ENCODE measurements at places on chromosomes 6 and 20.

- no peak for DNase-seq
Measured at GRCh38 chr6:160421854-160422253, 73.7 kb downstream of the SLC22A3 start.

- peak; percentile 76 for DNase-seq
Measured at GRCh38 chr6:39430871-39431523, 108.5 kb upstream of the KCNK16 start.

GRCh38 chr20:12072954-12073264 is 155.2 kb downstream of the BTBD3 start:
- no peak for DNase-seq

DNA sequence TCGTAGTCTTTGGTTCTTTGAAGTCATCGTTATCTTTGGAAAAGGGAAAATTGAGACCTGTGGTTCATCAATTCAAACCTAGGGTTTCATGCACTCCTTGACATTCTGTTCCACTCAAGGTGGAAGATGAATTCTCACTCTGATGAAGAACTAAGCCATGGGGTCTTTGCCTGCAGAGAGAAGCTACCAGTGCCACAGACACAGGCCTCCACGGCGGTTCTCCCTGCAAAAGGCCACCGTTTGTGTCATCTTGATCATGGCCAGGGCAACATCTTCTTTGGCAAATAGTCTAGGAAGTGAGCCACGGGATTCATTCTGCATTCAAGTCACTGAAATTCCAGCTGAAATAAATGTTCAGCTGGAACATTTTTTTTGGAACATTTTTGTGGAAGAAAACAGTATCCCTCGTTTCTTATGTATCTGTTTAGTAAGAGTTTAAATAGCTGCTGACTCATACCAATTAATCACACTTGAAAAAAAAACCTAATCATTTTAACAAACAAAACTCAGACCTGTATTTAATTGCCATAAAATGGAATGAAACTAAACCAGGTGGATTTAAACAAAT is 206.0 kb upstream of the FOXQ1 start:
- no peak for DNase-seq

DNA sequence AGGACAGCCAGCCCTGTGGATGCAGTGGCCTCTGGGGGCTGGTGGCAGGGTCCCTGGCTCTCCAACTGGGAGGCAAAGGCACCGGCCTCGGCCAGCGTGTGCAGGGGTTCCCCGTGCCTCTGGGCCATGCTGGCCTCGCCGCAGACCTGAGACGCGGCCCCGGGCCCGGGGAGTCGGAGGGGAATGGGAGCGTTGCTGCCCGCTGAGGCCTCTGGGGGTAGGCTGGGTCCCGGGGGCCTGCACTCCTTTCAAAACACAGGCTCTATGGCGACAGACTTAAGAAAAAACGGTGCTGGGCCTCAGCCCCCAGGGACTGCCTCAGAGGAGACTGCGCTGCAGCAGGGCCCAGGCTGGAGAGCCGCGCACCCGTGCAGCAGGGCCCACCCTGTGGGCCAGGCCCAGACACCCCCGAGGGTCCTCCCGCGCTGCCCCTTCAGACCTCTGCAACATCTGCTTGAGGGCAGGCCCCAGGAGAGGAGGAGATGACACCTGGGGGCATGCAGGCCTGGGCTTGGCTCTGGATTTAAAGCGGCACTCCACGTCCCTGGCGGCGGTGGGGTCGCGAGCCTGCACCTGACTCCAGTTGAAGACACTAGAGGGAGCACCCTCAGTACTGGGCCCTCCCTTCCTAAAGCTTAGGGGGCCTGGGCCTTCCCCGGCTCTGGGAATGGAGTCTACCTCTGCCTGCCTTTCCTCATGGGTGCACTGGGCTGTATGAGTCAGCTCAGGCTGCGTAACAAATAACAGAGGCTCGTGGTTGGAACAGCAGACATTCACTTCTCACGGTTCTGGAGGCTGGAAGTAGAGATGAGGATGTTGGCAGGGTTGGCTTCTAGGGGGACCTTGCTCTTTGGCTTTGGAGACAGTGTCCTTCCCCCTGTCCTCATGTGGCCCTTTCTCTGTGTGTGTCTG is 117.4 kb upstream of the RPS6KA2 start:
- DNase-seq = no peak

DNA sequence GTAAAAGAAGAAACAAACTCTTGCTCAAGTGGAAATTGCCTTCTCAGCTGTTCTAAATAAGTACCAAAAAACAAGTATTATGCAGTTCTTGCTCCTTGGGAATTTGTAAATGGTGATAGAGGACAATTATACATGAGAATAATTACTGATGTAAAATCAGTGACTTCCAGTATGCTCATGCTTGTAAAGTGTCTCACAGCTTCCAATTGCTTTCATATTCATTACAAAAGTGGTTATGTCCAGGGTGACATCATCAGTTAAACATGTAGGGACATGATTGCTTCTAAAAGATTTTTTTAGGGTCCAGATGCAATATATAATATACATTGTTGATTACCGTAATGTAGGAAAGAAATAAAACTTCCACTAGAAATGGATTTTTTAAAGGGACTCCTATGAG is 122.8 kb upstream of the B3GAT2 start:
- DNase-seq = no peak

DNA sequence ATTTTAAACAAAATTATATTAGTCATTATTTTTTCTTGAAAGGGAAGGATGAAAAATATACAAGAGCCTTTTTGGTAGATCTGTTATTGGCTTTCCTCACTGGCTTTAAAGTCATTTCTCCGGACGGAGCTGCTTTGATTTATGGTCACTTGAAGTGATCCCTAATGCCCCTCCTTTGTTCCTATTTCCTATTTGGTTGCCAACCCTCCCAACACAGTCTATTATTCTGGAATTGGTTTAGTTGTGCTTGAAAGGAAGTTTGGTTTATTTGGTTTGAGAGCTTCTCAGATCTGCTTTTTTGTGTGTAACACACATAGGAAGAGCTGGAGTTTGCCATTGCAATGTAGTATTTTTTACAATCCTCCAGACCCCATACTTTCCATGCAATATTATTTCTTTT is 347.9 kb downstream of the RFPL4B start:
- no peak for DNase-seq

DNA sequence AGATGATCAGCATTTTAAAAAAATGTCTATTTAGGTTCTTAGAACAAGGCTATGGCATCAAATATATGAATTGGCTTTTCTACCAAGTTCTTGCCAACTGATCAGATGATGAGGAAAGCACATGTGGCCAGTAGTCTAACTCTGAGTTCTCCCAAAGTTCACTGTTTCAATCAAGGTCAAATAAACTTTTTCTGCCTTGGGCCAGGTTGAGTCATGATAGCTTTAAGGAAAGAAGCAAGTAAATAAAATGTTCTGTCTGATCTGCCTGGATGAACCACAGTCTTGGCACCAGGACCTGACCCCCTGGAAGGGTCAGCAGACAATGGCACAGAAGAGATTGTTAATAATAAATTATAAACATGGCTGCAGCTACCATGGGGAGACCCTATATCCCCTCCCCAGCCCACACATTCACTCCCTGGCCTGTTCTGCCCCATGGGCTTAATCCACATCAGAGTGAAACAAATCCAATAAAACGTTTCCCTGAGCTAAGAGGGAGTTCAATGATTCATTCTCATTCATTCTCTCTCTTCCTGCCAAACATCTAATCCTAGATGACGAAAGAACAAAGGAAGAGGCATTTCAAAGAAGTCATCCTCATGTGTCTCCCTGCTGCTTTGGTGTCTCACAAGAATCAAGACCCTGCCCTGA is 661.6 kb downstream of the DHX35 start:
- DNase-seq = no peak

- no peak for DNase-seq
Measured at GRCh38 chr6:151499551-151499950, 5.7 kb downstream of the CCDC170 start.

- no peak for DNase-seq
Measured at GRCh38 chr6:5979650-5980420, 26.9 kb downstream of the NRN1 start.

GRCh38 chr20:62984666-62985443 is 21.9 kb downstream of the BHLHE23 start:
- peak; percentile 86 for DNase-seq

GRCh38 chr6:89270951-89271721 is 44.0 kb downstream of the GABRR2 start:
- peak; percentile 59 for DNase-seq

- no peak for DNase-seq
Measured at GRCh38 chr20:1857466-1857865, 37.7 kb upstream of the SIRPA start.

- peak; percentile 86 for DNase-seq
Measured at GRCh38 chr6:27902335-27903314, 9.6 kb downstream of the OR2B2 start.

- no peak for DNase-seq
Measured at GRCh38 chr6:92767101-92767500, 652.3 kb downstream of the EPHA7 start.

- no peak for DNase-seq
Measured at GRCh38 chr6:83092756-83093399, 25.4 kb downstream of the DOP1A start.

GRCh38 chr6:40933864-40934263 is 105.2 kb downstream of the UNC5CL start:
- DNase-seq = no peak

- no peak for DNase-seq
Measured at GRCh38 chr6:71510856-71511255, 222.2 kb downstream of the OGFRL1 start.

- no peak for DNase-seq
Measured at GRCh38 chr6:14704383-14705271, 541.2 kb upstream of the JARID2 start.

DNA sequence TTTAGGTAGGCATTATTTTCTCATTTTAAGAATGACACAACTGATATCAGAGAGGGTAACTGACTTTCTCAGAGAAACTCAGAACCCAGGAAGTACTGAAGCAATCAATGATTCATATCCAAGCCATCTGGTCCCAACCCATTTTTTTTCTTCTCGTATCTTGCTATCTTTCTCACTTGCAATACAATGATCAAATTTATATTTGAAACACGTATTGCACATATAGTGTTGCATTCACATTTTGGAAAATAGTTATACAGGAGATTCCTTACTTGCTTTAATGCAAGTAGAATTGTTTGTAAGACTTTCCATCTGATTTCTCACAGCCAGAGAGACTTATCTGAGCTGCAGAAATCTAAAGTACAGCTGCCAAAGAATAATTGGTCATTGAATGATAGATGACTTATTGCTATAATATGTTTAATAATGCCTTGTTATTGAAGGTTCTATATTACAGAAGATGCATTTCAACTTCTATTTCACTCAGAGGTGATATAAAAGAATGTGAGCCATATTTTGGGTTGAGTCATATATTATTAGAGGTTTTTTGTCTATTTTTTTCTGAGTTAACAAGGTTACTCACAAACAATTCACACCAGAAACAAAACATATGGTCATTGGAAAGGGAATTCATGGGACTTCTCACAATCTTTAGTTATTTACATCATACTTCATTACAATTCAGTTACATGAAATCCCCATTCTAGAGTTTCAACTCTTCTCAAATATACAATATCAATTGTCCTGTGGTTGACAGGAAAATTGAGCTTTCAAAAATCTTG is 337.5 kb upstream of the CITED2 start:
- no peak for DNase-seq

GRCh38 chr6:40764726-40765125 is 177.6 kb upstream of the LRFN2 start:
- no peak for DNase-seq

DNA sequence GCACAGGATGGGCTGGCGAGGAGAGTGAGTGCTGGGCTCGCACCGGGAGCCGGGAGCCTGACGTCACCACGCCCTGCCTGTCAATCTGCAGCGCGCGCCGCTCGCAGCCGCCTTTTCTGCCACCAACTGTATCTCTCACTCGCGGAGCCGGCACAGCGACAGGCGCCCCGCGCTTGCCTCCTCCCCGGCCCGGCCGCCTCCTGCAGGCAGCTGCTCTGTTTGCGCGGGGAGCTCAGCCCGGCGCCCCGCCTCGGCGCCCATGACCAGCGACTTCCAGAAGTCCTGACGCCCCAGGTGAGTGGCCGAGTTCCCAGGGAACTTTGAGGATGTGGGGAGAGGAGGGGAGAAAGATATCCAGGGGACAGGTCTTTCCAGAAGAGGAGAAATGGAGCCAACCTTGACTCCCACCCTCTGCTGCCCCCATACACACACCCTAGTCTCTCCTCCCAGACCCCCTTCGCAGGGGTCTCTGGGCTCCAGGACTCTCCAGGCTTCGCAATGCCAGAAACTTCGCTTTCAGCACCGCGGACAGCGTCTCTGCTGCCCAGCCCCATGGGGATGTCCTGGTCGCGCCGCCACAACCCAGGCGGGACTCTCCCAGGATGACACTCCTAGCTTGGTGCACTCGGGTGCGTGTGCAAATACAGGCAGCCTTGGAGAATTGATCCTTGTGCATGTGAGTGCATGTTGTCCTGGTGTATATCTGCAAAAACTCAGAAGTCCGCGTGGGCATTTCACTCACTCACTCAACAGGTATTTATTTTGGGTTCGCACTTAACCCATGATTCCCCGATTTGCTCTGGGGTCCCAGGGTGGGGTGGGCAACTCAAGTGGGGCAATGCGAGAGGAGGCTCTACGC is at the start of gene GPR6:
GPR6 (plus strand) TSS at position 138 of the 859 bp plus-strand sequence. CDS start 802 bp downstream, outside the sequence.
- DNase-seq = peak; percentile 37

GRCh38 chr6:25504661-25505060 is 147.4 kb upstream of the SCGN start:
- DNase-seq = no peak

DNA sequence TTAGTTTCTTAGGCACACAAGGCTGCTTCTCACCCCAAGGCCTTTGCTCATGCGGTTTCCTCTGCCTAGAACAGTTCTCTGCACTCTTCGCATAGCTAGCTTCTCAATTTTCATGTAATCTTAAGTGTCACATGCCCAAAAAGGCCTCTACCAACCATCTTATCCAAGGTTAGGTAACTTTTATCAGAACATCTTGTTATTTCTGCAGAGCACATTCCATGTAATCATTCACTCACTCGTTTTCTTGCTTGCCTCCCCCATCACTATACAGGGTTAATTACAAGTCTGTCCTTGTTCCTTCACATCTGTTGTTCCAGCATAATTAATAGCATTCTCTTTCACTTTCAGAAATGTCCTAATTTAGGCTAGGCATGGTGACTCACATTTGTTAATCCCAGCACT is 53.8 kb downstream of the NCOA6 start:
- DNase-seq = no peak

DNA sequence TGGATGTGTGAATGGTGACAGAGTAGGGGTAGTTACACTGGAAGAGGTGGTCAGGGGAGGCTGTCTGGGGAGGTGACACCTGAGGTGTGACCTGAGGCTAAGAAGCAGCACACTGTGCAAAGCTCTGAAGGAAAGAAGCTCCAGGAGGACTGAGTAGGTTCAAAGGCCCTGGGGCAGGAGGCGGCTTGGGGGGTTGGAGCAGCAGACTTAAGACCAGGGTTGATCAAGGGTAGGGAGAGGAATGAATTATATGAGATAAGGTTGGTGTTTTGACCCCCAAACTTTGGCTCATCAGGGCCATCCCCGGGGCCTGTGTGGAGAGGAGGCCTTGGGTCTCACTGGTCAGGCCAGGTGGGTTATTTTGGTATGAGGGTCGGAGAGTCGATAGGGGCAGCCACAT is 166.1 kb downstream of the GRM4 start:
- no peak for DNase-seq

DNA sequence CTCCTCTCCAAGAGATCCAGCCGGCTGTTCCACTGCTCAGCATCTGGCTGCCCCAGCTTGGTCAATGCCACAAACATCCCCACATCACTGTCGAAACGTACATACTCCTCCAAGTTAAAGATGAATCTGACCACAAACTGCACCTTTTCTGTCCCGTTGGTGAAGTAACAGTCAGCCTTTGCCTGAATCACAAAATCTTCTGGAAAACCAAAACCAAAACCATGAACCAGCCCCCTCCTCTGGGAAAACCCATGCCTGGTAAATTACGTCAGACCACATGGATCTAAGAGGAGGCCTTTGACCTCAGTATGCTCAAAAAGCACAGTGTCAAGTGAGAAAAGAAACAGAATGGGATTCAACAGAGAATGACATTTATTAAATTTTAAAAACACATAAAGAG is 1.7 kb downstream of the HLA-DOB start:
- no peak for DNase-seq
